HuH-7 (cell line): ENCODE measurements at places on chromosomes 3 and 15.
A peak's percentile ranks its signal among the peaks of the same experiment; 100 is the strongest.

DNA sequence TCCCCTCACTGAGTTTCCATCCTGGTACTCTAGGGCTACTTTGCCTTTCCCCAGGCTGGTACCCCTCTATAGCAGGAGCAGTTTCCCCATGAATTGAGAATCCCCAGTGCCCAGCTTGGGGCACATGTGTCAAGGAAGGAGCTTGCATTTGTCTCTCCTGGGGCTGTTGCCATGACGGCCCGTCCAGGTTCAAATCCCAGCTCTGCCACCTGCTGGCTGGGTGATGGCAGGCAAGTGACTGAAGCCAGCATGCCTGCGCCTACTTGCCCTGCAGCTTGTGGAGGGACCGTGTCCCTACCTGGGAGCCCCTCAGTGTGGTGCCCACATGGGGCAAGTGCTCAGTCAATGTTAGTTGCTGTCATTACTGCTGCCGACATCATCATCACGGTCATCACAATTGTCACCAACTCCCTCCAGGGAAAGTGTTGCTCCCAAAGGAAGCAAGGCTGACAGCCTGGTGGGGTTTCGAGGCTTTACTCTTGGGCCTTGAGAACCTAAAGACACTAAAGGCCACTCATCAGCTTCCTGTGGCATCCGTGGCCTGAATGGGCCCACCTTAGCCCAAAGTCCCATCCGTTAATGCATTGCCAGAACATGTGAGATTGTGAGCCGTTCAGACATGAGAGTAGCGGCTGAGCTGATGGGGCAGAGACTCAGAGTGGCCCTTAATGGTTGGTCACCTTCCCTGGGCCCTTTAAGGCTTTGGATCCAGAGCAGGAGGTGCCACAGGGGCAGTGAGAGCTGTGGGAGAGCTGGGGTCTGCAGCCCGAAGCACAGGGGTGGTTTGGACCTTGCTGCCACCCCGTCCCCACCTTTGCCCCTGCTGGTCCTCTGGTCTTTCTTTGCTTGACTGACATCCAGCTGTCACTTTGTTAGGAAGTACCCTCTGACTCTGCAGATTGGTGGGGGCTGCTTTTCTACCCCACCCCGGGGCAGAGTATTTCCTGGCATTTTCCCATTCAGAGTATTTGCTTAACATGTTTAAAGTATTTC lies 144.4 kb downstream of the DNAJB8 start:
- peak; percentile 58 for DNase-seq

- no peak for DNase-seq
Measured at GRCh38 chr3:184352149-184352785, 9.1 kb downstream of the CLCN2 start.

GRCh38 chr3:170476291-170476690 lies 57.6 kb downstream of the CLDN11 start:
- no peak for DNase-seq

DNA sequence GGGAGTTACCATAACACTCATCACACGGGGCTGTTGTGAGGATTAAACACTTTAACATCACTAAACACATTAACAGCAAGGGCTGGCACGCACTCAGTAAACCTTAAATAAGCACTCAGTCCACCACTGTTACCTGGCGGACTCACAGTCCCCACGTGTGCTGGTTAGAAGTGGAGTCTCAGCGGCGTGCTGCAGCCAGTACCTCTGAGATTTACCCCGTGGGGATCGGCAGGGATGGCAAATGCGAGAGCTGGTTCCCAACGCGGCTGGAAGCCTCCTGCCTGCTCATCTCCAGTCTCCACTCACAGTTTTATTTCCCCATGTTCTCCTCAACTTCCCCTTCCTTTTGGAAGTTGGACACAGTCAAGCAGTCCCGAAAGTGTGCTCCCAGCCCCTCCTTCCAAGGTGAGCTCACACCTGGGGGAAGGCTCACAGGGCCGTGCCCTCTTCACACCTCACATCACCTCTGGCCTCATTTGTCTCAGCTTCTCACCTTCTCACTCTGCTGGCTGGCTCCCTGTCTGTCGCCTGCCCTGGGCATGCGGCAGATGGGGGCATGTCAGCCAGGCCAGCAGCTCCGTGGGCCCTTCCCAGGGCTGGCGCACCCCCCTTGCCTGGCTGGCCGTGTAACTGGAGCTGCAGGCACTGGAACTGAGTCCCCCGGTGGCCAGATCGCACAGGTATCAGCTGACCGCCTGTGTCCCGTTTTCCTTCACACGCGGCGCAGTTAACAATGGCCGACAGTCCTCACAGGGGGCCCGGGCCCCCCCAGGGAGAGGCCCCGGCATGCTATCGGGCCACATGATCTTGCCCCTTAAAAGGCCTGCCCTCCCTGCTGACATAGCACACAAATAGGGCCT lies 87.1 kb downstream of the WNT7A start:
- no peak for DNase-seq

DNA sequence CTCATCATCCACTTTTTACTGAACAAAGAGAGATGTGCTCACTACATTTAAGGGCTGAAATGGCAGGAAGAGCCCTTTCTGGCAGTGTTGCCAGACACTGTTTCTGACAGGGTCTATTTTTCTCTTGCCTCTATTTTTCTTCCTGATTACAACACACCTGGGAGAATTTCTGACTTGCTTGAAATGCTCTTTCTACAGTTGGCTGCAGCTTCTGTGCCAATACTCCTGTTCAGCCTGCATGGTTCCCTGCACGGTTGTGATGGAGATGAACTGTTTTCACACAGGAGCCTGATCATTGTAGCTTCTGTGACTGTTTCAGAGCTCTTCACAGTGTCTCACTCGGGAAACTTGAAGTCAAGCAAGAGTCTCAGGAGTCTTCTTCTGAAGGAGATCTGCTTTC lies 83.0 kb upstream of the DLG1 start:
- no peak for DNase-seq

DNA sequence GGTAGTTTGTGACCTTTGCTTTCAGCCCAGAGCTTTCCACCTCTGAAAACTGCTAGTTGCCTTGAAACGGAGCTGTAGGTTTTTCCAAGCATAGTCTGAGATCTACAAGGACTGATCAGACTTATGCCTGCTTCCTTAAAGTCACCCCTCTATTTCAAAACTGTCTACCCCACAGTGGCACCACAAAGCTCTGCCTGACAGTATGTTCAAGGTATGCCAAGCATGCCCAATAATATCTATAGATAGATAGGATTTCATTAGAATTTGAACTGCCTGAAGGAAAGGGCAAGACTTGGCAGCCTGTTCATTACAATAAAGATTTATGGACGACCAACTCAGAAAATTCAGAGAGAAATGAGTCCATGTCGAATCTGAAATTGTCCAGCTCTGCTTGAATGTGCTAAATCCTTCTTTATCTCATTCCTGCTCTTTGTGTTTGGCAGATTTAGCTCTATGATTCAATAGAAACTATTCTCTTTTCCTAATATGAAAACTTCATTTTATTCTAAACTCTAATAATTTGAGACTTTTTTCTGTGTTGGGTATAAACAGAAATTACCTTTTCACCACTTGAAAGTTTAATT lies 227.6 kb upstream of the TBC1D5 start:
- DNase-seq = no peak

DNA sequence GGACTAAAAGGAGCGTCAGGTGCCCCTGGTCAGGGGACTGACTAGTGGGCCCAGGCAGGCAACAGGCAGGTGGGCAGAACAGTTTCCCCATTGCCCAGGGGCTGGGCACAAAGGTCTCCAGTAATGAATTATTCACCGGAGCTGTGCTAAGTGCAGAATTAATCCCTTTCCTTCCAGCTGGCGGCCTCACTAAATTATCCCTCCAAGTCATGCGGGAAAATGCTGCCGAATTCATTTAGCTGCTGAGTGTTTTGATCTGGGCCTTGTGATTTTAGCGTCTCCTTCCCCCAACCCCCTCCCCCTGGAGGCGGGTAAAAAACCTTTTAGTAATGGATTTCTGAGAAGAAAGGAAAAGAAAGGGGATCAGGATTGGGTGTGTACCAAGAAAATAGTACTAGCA lies 47.2 kb downstream of the CCDC33 start:
- no peak for DNase-seq

DNA sequence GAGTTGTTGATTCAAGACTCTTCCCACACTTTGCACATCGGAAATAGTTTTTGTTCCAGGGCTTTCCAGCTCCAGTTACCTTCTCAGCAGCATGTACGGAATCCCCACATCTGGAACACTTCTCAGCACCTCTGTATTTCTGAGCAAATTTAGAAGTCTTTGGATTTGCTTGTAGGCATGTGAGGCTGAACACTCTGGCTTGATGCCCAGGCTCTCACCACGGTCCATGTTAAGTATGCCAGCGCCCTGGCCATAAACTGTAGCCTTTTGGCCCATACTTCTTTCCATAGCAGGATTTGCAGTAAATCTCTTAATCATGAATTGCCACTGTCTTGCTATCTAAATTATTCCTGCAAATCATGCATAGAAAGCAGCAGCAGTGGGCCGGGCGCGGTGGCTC lies 24.4 kb downstream of the ATP2C1 start:
- no peak for DNase-seq

DNA sequence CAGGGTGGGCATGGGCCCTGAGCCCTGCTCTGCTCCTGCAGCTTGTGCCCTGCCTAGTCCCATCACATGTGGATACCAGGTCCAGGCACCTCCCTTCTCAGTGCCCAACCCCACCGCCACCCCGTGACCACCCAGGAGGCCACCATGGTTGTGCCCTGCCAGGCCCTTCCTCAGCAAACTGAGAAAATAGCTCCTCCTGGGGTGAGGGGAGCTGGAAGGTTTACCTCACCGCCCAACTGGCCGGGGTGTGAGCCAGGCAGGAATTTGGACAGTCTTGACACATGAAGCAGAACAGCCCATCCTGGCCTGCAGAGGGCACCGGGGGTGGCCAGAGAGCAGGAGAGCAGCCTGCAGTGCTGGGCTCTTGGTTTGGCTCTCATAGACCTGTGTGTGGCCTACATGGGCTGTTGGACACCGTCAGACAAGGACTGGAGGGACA lies 11.4 kb upstream of the C3orf22 start:
- DNase-seq = no peak

DNA sequence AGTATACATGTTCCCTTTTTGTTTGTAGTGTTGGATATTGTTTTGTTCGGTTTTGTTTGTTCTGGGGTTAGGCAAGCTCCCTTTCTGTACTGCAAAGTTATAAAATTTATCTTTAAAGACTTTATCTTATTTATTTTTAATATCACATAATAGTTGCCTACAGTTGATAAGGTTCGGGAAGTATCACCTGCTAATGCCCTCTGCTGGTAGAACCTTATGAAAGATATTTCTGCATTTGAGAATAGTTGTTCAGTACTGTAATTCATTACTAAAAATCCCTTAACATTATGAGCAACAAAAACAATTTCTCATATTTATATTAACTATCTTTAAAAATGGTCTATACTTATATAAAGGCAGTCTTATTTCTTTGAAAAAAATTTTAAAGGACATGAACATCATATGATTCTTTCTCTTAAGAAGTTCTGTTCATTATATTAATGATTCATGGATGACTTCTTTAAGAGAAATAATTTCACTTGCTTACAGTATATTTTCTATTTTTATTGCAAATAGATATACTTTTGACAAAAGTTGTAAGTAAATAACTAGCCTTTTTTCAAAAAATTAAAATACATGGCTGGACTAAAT lies 1126.8 kb downstream of the SI start:
- no peak for DNase-seq

DNA sequence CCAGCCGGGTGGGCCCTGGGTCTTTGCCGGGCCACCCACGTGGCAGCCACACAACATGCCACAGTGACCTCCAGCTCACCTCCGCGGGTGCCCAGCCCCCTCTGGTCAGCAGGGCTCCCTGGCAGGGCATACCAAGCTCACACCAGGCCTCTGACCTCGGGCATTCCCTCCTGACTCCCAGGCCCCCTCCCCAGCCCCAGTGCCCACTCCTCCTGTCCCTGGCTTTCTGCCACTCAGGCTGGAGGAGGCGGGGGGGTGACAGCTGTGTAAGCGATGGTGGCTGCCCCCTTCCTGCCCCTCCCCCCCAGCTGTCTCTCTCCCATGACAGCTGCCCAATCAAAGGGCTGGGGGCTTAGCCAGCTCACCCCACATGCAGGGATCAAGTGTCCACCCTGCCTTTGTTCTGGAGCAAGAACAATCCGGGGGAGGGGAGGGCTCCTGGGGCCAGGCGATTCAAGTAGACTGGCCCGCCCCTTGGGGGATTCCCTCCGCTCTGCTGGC lies 3.3 kb downstream of the PCBP4 start:
- no peak for DNase-seq

- no peak for DNase-seq
Measured at GRCh38 chr3:136856665-136857064, 5.3 kb upstream of the NCK1 start.

- no peak for DNase-seq
Measured at GRCh38 chr15:50916400-50916799, 7.9 kb downstream of the AP4E1 start.

GRCh38 chr3:66361356-66361755 lies 139.5 kb downstream of the LRIG1 start:
- DNase-seq = no peak

DNA sequence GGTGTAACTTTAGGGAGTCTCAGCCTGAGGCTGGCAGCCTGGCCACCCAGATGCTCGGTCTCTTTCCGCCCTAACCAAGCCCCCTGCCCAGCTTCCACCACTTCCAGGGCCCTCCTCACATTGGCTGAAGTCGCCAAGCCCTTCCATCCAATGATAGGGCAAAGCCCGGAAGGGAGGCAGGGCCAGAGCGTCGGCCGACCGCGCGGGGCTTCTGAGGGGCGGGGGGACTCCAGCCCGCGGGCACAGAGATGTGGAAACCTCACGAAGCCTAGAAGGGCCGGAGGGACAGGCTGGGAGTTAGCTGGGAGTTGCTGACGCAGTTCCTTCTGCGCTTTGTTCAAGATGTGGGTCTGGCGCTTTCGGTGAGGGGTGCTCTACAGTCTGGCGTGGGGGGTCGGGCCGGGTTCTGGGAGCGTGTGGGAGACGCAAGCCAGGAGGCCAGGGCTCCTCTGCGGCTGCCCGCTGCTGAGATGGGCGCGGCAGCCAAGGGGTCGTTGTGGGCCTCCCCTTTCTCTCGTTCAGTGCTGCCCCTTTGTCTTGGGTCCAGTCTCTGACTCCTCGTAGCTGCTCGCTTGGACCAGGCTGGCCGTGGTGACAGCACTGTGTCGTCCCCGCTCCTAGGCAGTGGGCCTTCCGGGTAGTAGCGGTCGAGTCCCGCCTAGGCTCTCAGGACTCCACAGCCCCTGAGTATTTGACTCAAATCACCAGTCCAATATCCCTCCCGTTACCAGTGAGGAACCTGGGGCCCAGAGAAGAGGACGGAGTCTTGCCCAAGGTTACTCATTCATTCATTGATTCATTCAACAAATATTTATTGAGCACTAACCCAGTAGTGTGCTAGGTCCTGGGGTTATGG lies at the start of gene ZNF660:
Gene ZNF660, plus strand, starts transcription at position 319 of the 856 bp plus-strand sequence. CDS start 9,230 bp downstream, outside the sequence.
- DNase-seq = peak; percentile 96

DNA sequence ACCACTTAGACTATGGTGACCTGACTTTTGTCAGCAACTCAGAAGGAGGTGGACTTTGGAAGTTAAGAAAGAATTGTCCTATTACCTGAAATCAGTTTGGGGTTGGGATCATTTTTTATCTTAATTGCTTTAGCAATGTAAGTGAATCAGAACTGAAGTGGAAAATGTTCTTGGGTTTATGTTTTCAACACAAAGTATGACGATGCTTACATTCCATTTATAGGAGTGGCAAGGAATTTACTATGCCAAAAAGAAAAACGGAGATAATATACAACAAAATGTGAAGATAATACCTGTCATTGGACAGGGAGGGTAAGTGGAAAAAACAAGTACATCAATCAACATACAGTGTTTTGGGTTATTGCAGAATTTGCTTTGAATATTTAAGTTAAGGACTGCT lies 116.1 kb downstream of the PDE8A start:
- DNase-seq = no peak

- DNase-seq = no peak
Measured at GRCh38 chr3:113070072-113070640, 79.4 kb downstream of the GTPBP8 start.
